ENCODE measurements at places on chromosomes 12 and 14. TPM values are rescaled to one million over a fixed set of nuclear protein-coding genes. Genes with fewer than 3 reads are reported as not detected.

Gene EPYC
- total RNA-seq = not detected

Gene WDHD1
- 42.4 TPM for total RNA-seq

DNA sequence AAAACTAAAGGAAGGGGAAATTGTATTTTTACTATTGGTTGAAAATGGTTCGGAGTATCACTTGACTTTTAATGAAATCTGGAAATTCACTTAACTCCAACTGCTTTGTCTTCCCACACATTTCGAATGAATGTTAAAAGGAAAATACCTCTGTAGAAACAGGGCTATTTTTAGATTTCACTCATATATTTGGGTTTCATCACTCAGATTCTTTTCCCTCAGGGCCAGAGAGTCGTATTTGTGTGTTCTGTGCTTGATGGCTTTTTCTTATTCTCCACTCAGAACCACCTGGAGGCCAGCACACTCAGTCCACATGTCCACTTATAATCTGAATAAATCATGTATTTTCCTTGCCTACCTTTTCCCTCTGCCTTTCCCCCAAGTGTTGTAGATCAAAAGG is 40.0 kb downstream of the DAAM1 start:
- DNase-seq = no peak

DNA sequence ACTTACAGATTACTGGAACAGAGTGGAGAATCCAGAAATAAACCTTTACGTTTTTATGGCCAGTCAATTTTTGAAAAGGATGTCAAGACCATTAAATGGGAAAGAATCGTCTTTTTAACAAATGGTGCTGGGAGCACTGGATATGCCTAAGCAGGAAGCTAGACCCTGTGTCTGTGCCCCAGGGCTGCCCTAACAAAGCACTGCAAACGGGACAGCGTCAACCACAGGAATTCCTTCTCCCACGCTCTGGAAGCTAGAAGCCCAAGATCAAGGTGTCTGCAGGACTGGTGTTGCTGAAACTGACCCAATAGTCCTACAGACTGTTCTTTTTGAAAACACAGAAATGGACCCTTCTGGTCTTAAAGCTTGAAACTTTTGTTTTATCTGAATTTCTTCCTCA is 9.3 kb upstream of the TMEM121 start:
- DNase-seq = no peak

GRCh38 chr12:20450591-20451180 is 82.3 kb downstream of the PDE3A start:
- DNase-seq = no peak

DNA sequence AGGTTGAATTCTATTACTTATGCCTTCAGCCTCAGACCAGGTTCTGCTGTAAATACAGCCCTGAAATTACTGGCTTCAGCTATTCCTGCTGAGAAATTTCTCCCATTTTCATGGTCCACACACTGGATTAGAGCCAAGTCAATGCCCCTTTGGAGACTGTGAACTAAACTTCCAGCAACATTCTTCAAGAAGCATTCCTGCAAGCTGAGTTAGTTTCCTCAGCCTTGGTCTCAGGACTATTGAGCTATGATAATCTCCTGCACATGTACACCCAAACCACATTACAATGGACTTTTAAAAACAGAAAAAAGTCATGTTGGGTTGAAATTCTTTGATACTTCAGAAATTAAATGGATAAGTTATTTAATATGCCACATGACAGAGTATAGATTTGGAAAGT is 58.0 kb upstream of the AVPR1A start:
- no peak for DNase-seq

DNA sequence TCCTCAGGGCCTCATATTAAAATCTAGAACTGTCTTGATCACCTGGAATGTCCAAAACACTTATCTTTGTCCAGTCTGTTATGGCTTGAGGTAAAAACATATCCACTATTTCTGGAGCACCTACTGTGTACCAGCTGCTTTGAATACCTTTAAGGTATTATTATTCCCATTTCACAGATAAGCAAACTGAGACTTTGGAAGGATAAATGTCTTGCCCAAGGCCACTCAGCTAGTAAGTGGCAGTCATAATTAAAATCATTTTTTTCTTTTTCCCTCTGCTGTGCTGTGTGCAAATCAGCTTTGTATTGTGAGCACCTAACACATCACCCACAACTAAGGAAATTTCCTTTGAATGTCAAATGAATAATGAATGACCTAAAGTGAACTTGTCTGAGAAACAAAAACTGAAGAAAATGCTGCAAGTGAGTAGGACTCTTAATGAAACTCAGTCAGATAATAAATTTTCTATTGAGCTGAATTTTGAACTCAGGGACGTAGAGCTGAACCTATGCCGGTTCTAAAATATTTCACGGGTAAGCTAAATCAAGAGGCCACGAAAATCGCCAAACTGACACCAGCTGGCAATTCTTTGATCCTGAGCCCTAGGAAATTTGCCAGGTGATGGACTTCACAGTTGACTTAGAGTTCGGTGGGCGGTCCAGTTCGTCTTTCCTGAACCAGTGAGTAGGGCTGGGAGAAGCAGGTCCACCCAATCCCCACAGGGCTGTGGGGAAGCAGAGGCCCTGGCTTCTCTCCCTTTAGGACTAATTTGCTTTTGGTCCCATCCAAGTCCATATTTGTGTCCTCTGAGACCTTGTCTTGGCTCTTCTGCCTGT is 159.7 kb upstream of the PWP1 start:
- no peak for DNase-seq

GRCh38 chr14:31070431-31070830 is 44.3 kb upstream of the STRN3 start:
- peak; percentile 21 for DNase-seq

DNA sequence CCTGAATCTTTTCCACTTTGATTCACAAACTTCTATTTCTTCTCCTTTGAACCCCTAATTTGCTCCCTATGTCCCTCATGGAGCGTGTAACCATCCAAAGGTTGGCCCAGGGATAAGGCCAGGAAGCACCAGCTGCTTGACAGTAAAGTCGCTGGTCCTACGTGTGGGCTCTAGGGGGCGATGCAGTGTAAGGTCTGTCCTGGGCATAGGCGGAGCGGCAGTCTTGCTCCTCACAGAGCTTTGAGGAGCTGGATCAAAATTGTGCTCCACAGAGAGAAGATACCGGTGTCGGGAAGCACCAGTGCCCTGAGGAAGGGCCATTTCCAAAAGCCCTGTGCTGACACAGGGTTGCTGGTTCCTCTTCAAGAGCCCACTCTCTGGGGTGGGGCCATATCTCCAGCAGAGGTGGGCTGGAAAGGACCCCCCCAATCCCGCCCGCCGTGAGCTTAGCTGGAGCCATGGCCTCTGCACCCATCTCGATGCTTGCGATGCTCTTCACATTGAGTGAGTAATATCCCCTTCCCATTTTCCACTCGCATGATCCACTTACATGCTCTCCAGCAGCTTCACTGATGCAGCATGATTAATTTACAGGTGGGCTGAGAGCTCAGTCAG is 49.9 kb upstream of the OR4E1 start:
- peak; percentile 35 for DNase-seq

Gene NGB
- not detected for total RNA-seq

Gene RBP5
- total RNA-seq = not detected

GRCh38 chr12:62758216-62758615 is 176.7 kb downstream of the PPM1H start:
- DNase-seq = no peak

Measured in SJCRH30 (cell line).